ENCODE measurements at places on chromosomes 2 and 18. TPM values are rescaled to one million over a fixed set of nuclear protein-coding genes. Genes with fewer than 3 reads are reported as not detected.

METAP1D gene
- total RNA-seq, result 15.1 TPM

POTEI gene
- total RNA-seq, result 0.21 TPM

NDC80 gene
- total RNA-seq, result 9.4 TPM

- no peak for DNase-seq
Measured at GRCh38 chr2:236137066-236137465, 31.1 kb downstream of the GBX2 start.

- DNase-seq, result peak; percentile 47
Measured at GRCh38 chr2:160278879-160279177, 78.8 kb upstream of the ITGB6 start.

TSGA10 gene
- 2.9 TPM for total RNA-seq

- DNase-seq, result no peak
Measured at GRCh38 chr2:240398661-240399267, 36.7 kb upstream of the GPC1 start.

DPP4 gene
- 3.2 TPM for total RNA-seq

MEIS1 gene
- 72.7 TPM for total RNA-seq

GRCh38 chr18:58413667-58414628, 214.9 kb downstream of the ALPK2 start:
- DNase-seq, result no peak

DNA sequence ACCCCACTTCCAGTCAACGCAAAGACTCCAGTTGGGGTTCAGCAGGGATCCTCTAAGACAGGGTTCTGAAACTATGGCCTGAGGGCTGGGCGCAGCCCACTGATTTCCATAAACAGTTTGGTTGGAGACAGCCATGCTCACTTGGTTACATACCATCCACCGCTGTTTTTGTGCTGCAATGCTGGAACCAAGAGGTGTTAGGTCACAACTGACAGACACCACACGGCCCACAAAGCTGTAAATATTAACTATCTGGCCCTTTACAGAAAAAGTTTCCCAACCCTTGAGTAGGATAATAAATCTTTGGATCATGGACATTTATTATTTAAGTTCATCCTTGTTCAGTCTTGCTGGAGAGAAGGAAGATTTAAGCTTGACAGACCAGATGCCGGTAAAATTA, 8.4 kb upstream of the CD226 start:
- DNase-seq, result no peak

DNA sequence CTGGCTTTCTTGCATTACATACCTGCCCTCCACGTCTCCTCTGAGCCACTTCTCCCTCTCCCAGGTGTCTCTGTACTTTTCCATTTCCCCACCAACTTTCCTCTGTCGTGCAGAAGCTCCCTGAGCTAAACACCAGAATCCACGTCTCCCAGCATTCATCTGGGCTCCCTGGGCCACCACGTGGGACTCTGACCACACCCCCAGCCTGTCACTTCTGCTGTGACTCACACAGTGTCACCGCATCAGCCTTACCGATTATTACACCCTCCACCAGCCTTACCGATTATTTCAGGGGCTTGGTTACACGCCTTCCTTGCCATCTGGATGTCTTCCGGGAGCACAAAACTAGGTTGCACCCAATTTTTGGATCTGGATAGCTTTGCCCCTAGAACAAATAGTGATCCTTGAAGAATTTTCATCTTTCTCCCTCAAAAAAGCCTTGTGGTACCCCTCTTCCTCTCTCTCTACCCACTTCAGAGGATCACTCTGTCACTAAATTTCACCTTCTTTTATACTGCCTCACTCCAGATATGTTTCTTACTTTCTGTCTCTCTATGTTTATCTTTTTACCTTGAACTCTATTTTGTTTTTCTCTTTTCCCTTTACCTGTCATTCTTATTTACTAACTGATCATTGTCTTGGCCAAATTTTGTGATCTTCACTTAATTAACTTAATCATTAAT, 136.9 kb upstream of the CAB39 start:
- DNase-seq, result no peak

ABHD3 gene
- total RNA-seq, result 11.5 TPM

SLC16A14 gene
- total RNA-seq, result 9.9 TPM

GRCh38 chr2:23244617-23245016, 140.4 kb upstream of the KLHL29 start:
- peak; percentile 15 for DNase-seq

- peak; percentile 68 for DNase-seq
Measured at GRCh38 chr2:228681426-228681825, 499.9 kb upstream of the SPHKAP start.

All from tongue (tissue), 3 donors.